ENCODE measurements at places on chromosomes 2 and 18. TPM values are rescaled to one million over a fixed set of nuclear protein-coding genes. Genes with fewer than 3 reads are reported as not detected.

Gene OTX1
- not detected for total RNA-seq

- no peak for DNase-seq
These were observed 156.7 kb downstream of the KLHL29 start for GRCh38 chr2:23541503-23542229.

DNA sequence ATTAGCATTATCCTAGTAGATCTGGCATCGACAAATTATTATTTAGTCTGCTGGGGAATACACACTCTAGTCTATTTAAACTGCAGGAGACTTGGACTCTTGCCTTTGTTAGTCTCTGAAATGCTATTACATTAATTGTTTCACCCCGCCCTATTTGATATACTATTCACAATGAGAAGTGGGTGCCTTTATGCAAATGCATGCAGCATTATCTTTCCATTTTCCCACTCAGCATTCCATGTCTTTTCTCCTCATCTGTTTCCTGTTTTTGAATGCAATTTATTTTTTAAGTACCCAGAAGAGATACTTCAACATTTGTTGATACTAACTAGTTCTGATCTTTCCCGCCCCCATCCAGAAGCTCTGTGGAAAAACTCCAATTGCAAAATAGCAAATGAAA, 395.3 kb upstream of the NXPH2 start:
- no peak for DNase-seq

DNA sequence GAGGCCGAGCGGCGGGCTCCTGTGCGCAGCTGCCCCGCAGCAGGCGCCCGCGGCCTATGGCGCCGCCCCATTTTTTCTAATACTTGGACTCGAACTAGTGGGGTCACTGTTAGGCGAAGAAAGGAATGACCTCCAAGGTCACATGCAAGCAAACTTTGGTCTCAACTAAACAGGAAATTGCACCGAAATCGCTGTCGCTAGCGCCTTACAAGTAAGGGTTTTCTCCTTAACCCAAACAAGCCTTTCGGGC, 339 bp downstream of the ACAA2 start:
- no peak for DNase-seq

Gene MAB21L4
- total RNA-seq = not detected

DNA sequence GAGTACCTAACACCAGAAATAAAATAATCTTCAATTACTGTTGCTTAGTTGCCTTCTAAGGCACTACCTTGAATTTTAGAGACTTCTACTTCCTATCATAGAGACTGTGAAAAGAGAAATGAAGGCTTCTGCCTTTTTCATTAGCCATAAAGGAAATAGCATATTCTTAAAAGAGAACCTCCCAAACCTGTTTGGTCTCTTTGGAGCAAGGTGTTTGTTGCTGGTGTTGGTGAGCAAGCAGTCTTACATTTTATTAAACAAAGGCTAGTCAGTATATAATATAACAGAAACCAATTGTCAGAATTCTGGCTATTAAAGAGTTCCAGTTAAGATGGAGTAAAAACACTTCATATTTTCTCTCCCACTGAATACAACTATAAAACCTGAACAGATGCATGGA, 116.4 kb downstream of the TAF4B start:
- no peak for DNase-seq

GRCh38 chr18:46262856-46263255, 158.7 kb downstream of the HAUS1 start:
- no peak for DNase-seq

Gene PIKFYVE
- 25.6 TPM for total RNA-seq

DNA sequence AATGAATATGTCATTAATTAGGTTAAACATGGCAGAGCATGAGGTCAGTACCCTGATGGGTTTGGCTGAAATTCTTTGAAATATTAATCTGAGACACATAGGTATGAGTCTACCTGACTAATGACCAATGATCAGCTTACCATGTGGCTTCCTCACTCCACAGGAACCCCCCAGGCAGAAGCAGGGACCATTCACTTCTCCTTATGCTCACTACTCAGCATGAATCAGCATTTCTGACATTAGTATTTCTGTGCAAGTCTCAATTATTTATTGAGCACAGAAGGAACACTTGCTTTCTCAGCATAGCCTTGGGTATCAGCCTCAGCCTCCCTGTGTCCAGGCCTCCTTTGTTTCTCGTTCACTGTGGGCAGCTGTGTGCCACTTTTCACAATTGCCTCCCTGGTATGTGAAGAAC, 9.3 kb upstream of the KCNE4 start:
- no peak for DNase-seq

DNA sequence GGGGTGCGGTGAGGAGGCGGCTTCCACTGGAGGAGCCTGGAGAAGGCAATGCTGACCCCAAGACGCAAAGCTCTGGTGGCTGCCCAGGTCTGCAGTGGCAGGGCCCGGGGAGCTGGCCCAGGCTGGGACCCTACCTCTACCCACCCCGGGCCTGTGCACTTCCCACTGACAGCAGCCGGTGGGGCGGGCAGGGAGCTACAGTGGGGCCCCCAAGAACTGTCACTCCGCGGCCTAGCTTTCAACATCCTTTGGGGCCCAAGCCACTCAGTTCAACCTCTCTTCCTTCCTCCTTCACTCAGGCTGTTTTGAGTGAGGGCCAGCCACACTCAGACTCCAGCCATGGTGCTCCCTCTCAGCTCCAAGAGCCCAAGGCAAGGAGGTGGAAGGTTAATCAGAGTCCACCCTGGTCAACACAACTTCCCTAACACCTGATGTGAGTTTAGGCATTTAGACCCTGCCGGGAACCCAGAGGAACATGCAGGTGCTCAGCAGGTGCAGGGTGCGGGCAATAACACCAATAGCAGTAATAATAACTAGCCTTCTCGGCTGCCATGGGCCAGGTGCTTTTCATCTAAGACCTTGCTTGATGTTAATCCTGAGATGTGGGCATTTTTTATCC, 93.6 kb downstream of the ZFP36L2 start:
- no peak for DNase-seq

Gene POTEE
- total RNA-seq = 1.6 TPM

GRCh38 chr2:62661263-62661635, 44.3 kb upstream of the EHBP1 start:
- DNase-seq = no peak

DNA sequence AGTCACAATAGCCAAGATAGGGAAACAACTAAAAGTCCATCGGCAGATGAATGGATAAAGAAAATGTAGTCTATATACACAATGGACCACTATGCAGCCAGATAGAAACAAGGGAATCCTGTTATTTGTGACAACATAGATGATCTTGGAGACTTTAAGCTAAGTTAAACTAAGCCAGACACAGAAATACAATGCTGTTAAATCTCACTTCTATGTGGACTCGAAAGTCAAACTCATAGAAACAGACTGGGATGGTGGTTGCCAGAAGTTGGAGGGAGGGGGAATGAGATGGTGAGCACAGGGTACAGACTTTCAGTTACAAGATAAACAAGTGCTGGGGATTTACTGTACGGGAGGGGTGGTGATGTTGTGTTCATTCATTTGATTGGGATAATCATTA, 5.4 kb upstream of the CNDP1 start:
- DNase-seq = no peak

Gene FAM110C
- 0.90 TPM for total RNA-seq

GRCh38 chr2:235468978-235469655, 24.7 kb upstream of the AGAP1 start:
- no peak for DNase-seq

Gene SLC23A3
- 3.3 TPM for total RNA-seq

DNA sequence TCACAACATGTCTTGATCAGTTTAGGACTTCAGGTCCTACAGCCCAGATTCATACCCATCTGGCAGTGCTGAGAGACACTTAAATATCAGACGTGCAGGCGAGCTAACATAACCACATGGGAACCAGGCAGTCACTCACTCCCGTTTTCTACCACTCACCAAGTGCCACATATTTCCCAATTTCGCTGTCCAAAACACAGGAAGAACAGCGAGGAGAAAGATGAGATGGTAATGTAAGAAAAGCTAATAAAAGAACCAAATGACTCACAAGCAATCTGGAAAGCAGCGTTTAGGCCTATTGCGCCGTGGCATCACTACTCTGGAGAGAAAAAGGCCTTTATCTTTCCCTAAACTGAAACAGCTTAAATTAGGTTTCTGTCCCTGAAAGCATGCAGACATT, 647.8 kb upstream of the SLC39A10 start:
- no peak for DNase-seq

DNA sequence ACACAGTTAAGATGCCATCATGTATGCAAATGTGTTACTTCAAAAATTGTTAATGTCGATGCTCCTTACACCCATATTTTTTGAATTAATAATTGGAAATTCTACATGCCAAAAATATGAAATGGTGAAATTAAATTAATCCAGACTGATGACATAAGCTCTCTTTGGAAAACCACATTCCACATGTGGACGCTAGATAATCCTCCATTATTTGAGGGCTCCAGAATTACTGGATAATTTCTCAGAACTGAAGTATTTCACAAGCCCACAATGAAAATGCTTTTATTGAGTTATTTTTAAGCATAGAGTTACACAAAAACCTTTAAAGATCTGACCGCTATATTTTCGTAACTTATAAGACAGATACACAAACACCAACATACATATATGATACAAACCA, 47.8 kb downstream of the FARSB start:
- no peak for DNase-seq

- DNase-seq = no peak
These were observed 114.2 kb downstream of the ZNF521 start for GRCh38 chr18:25237571-25238267.

Gene MC2R
- total RNA-seq = not detected

Gene CRACDL
- total RNA-seq = not detected

Gene IL1RL1
- 57.7 TPM for total RNA-seq

Gene COA5
- 21.4 TPM for total RNA-seq

Gene C2orf80
- not detected for total RNA-seq

Gene HOXD12
- not detected for total RNA-seq

DNA sequence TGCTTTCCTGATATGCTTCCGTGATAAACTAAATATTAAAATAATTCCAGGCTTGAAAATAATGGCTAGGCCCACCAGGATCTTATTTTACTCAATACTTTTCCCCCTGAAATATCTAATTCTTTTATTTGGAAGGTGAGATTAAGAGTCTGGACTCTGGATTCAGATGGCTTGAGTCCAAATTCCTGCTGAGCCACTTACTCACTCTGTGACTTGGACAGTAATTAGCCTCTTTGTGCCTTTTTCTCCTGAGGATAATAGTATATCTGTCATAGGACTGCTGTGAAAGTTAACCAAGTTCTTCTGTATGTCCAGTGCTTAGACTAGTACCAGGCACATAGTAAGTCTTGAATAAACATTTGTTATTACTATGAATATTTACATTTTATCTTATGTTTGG, 127.3 kb upstream of the ERBB4 start:
- no peak for DNase-seq

Gene CCDC102B
- 1.0 TPM for total RNA-seq

GRCh38 chr2:206858687-206859329, 80.5 kb upstream of the CPO start:
- DNase-seq = no peak

Gene ZNF521
- total RNA-seq = 1.8 TPM

Gene ATP6V1B1
- 6.5 TPM for total RNA-seq

GRCh38 chr2:23624915-23625314, 239.9 kb downstream of the KLHL29 start:
- DNase-seq = no peak

DNA sequence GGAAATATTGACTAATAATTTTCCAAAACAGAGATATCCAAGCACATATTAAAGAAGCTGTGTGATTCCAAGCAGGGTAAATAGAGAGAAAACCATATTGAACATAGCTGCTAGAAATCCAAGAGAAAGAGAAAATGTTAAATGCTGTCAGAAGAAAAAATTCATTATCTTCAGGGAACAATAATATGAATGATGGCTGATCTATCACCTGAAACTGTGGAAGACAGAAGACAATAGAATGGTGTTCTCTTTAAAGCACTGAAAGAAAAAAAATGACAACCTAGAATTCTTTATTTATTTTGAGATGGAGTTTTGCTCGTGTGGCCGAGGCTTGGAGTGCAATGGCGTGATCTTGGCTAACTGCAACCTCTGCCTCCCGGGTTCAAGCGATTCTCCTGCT, 17.3 kb downstream of the PPP1CB start:
- no peak for DNase-seq

GRCh38 chr2:111030260-111030891, 90.3 kb upstream of the BCL2L11 start:
- no peak for DNase-seq
